Cardiac ventricle fibroblast (primary cell): ENCODE measurements at places on chromosomes 2 and 18. TPM values are rescaled to one million over a fixed set of nuclear protein-coding genes. Genes with fewer than 3 reads are reported as not detected.

Gene KCNF1
- not detected in 2 replicates for total RNA-seq

Gene TNFAIP6
- total RNA-seq = 19.3 and 29.5 TPM in 2 replicates

Gene EFEMP1
- 6,372 and 7,140 TPM in 2 replicates for total RNA-seq

Gene PSMA8
- not detected in 2 replicates for total RNA-seq

Gene RAB11FIP5
- total RNA-seq = 32.6 and 36.6 TPM in 2 replicates

Gene RBM45
- total RNA-seq = 12.1 and 12.4 TPM in 2 replicates

Gene ASXL3
- total RNA-seq = 0.12 TPM in 1 of 2 replicates, not detected in the other

Gene DPYSL5
- total RNA-seq = not detected in 2 replicates

Gene SERPINB4
- total RNA-seq = 1.1 TPM in 1 of 2 replicates, not detected in the other

Gene PMS1
- total RNA-seq = 8.4 and 9.7 TPM in 2 replicates

Gene CHST9
- total RNA-seq = not detected in 2 replicates

Gene PCARE
- total RNA-seq = not detected in 2 replicates

Gene CDH20
- total RNA-seq = 0.29 and 0.94 TPM in 2 replicates

Gene DSEL
- 35.2 and 38.1 TPM in 2 replicates for total RNA-seq

Gene MC2R
- not detected in 2 replicates for total RNA-seq
